ENCODE measurements at places on chromosomes 6 and 20.

DNA sequence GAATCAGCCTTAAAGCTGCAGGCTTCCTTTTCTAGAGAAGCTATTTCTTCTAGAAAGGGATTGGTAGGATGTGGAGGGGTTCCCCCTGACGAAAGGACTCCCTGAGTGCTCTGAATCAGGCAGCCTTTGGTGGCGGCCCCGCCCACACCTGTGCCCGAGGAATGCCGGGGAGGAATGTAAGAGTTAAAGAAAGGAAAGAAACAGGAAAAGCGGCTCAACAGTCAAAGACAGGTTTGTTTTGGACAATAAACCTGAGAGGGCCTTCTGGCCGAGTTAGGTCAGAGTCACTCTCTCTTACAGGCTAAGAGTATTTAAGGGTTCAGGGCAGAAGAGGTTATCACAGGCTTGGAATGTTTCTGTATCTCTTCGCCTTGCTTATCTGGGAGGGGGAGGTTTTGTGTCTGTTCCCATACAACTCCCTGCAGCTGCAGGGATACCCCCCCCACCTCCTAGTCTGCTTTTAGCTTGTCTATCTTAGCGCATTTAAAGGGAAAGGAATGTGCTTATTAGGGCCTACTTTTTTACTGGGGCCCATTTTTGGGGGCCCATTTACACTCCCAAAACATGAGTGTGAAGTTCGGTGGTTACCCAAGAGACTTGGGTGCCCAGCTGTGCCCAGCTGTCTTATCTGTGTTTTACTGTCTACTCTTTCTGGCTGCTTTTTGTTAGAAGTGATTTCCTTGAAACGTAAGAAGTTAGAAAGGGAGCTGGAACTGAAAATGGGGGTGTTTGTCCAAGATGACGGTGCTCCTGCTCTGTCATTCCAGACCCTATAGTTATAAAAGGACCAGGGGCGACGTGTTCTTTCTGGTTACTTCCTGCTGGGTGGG is 32.8 kb downstream of the DYNLT1 start:
- DNase-seq: no peak

DNA sequence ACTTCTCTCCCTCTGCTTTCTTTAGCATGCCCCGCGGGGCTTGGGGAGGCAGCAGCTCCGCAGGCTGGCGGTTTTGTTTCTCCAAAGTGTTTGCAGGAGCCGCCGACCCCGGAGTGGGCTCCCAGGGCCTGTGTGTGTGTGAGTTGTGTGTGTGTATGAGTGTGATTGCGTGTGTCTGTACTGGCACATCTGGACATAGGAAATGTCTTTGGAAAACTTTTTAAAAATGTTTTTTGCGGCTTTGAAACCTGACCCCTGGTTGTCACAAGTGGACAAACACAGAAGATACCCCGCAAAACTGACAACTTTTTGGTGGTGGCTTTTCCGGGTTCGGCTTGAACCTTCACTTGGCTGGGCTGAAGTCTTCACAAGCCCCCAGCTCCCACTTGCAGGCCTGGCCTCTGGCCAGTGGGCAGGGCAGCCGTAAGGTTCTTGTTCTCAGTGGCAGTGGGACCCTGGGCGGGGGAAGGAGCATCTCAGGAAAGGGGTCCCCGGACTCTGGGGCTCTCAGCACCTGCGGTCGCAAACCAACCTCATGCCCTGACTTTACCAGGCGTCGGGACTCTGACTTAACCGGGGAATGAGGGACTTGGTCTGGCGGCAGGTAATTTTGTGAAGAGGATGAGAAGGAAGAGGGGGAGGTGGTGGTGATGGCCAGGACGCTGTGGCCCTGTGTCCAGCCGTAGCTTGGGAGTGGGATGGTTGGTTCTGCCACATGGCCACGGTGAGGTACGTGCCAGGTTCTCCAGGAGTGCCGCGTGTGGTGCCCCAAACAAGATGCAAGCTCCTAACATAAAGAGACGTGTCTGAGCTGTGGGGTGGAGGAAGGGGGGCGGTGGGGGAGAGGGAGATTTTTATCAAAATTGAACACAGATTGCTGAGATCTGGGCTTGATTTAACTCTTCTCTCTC is 619 bp downstream of the DAAM2 start:
- no peak for DNase-seq

DNA sequence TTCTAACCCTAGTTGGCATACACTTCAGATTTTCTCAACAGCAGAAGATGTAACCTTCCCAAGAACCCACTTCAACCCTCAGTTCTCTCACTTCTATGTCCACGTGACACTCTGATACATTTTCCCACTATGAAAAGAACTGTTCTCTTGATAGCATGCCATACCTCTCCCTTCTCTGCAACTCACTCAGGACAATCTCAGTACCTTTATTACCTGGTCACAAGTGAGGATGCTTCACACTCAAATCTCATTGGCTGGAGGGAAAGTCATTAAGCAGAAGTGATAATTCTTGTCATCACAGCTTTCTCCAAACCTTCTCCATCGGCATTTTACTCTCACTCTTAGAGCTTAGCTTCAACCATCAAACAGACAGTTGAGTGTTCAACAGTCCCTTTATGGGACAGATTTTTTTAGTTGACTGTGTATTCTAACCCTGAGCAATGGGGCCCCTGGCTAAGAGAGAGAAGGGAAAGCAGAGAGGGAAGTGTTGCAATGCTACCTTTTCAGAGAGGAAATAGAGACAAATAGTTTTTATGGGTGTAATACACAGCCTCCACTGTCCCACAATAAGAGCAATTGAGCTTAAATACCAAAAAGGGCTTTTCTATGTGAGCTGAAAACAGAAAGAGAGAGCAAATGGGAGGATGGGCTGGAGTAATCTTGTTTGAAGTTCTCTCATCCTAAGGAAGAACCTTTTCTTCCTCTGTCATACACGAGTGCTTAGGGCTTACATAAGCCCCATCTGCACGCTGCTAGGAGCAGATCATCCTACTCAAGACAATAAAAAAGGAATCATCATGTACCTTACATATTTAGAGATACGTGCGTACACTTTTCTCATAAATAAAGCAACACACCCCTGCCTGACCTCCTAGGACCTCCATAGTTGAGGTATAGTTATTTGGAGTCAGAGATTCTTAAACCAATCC is 16.0 kb downstream of the HLA-DPA1 start:
- DNase-seq: no peak

- DNase-seq: no peak
These were observed 192.8 kb downstream of the LRFN2 start for GRCh38 chr6:40394381-40394780.

DNA sequence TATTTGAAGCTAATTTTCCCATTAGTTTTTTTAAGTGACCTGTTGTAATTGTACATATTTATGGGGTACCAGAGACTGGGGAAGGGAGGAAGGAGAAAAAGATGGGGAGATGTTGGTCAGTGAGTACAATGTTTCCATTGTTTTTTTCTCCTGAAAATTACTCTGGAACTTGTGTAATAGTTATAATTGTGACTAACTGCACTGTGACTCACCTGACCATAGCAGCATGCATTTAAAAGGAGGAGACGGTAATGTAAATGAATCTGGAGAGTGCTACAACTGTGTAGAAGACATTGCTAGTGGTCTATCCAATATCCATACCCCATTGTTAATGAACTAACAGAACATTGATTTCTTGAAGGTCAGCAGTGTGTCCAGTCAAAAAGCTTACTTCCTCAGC is 133.4 kb downstream of the RFPL4B start:
- DNase-seq: no peak

Data from activated T-helper 1 cell treated with Interleukin-2 at 50 U/mL for 16 hours (primary cell).